ENCODE measurements at places on chromosomes 11 and 22.

DNA sequence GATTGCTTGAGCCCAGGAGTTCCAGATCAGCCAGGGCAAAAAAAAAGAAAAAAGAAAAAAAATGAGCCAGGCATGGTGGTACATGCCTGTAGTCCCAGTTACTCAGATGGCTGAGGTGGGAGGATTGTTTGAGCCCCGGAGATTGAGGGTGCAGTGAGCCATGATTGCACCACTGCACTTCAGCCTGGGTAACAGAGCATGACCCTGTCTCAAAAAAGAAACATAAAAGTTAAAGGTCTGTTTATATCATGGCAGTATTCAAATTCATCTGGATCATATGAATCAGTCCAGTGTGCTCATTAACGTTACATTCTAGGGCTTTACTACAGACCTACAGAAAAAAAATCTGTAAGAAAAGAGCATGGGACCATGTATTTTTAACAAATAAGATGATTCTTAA, 13.9 kb downstream of the HSD17B12 start:
- no peak for DNase-seq

- peak; percentile 92 for DNase-seq
These were observed 23.3 kb upstream of the SERPIND1 start for GRCh38 chr22:20750461-20751184.

DNA sequence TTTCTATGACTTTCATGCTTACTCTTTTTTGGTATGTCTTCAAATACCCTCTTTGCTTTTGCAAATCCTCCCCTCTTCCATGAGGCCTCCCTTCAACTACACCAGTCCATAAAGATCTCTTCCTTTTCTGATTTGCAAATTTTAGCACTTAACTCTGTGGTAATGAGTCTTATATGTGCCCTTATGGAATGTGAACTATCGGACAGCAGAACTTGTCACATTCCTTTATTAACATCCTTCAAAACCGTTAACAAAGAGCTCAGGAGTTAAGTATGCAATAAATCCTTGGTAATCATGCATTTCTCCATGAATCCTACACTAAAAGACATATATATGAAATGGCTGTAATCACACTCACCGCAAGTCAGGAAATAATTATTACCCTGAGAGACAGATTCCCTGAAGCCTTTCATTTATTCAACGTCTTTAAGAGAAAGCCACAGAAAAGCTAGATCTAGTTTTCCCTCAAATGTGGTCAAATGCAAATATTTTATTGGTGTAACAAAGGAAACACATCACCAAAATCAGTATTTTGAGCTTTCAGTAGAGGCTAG, 7.4 kb downstream of the CLNS1A start:
- no peak for DNase-seq

- DNase-seq = peak; percentile 86
These were observed at the start of gene CCND1 for GRCh38 chr11:69640995-69641581. CCND1 (plus strand) TSS chr11:69641156; CDS start chr11:69641314, 158 bp downstream.

DNA sequence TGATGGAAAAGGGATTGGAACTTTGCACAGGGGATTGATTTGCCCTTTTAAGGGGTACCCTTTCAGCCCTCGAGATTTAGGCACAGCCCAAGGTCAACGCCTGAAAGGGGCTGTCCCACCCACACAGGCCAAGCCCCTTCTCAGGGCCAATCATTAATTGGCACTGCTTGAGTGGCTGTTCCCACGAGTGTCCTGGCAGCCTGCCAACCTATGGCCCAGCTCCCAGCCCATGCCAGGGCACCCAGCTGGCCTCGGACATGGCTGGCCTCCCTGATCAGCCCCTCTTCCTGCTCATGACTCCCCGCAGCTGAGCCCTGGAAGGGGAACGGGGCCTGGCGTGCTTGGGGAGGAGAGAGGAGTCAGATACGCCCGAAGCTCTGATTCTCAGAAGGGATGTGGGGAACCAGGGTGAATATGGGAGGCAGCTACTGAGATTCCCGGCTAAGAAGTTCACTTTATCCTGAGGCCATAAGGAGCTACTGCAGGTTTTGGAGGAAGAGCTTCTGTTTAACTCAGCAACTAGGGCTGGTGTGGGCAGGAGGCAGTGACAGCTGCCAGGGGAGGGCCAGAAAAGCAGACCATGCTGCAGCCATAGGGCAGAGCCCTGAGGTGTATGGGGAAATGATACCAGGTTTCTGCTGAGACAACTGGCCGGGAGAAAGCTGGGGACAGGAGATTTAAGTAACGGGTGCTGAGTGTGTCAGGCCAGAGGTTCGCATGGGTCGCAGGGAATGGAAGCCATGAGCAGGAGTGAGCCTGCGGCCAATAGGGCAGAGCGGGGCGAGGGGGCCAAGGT, 30.0 kb downstream of the WNT7B start:
- no peak for DNase-seq

- no peak for DNase-seq
These were observed 3.7 kb downstream of the TRPM5 start for GRCh38 chr11:2440646-2441045.

GRCh38 chr11:64186492-64187165, 658 bp downstream of the STIP1 start:
- no peak for DNase-seq

DNA sequence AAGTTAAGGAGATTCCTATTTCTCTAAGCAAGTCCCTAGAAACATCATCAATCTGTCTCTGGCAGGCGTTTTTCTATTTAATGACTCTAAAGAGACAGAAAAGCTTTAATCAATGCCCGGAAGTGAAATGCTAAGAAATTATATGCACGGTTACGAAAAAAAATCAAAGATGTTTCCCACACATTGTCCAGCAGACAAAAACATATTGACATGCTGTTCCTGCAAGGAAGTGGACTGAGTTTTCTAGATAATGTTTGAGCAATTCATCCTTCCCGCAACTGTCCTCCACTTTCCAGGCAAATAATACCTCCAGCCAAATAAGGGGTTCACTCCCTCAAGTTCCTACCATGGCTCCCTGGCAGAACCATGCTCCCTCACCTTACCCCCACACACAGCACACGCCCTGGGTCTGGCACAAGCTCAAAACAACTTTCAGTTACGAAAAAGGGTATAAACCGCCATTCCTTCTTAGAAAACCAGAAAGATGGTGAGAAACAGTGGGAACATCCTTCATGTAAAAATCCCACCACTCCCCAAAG, 29.6 kb downstream of the GALNT18 start:
- DNase-seq = no peak

GRCh38 chr11:7858006-7858405, 61.3 kb upstream of the OR5P2 start:
- DNase-seq = no peak

DNA sequence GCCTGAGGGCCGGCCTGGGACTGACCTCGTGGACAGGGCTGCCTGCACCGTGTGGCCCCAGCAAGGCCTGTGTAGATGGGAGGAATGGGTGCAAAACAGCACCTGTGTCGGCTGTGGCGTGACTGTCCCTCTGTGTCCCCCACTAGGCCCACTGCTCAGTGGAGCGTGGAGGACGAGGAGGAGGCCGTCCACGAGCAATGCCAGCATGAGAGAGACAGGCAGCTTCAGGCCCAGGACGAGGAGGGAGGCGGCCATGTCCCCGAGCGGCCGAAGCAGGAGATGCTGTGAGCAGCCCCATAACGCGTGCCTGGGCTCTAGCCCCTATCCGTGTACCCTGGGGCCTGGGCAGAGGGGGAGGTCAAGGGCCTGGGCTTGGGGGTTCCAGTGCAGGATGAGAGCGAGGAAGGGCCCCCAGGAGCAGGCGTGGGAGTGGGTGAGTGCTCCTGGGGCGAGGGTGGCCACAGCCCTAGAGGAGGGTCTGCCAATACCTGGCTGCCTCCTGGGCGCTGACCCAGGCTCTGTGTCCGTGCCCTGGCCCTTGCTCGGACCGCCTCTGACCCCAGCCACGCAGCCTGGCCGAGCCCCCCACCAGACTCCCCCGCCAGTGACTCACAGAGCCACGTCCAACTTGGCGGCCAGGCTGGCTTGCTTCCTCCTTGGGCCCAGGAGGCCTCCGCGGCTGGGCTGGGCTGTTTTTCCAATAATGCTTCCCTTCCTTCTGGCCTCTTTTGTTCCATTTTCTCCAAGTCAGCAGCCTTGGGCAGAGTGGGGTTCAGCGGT, 11.6 kb downstream of the PRR33 start:
- no peak for DNase-seq

DNA sequence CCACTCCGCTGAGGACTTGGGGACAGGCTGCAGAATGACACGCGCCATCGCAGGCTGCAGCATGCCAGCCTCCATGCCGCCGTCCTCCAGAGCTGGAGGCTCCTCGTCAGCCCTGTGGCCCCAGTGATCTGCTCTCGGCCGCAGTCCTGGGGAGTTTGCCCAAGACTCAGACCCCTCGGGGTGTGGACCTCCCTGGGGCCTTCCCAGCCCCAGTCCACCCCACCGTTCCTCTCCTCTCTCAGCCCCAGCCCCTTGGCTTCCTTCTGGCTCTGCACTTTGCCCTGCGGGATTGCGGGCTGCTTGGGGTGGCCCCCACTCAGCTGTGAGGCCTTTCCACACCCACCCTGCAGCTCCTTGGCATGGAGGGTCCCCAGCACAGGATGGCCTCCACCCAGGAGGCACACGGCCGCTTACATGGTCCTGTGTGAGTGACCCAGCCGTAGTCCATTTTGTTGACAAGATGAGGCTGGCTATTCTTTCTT, 414.9 kb downstream of the TBC1D22A start:
- no peak for DNase-seq

DNA sequence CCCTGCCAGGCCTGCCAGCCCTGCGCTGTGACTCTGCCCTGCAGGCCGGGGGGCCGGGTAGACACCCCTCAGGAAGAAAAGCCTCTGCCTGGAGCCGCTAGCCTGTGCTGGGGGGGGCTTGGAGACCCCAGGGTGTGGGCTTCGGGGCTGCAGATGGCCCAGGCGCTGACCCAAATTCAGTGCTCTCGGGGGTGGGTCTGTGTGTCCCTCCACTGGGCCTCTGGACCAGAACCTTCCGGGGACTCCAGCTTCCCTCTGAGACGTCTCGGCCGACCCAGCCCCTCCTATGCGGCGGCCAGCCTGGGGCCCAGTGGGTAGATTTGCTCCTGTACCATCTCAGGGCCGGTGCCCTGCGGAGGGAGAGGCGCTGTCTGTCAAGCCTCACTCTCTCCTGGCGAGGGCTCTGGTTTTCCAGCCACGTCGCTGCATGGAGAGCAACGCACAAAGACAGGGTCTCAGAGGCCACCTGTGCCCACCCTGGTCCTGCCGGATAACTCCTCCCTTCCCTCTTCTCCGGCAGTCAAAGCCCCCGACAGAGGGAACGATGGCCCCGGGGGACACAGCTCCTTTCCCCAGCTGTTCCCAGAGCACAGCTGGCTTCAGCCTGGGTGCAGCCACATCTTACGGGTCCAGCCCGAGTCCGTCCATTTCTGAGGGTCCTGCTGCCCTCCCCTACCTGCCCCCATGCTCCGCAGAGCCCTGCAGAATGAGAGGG, 40.1 kb upstream of the TOLLIP start:
- DNase-seq = no peak

DNA sequence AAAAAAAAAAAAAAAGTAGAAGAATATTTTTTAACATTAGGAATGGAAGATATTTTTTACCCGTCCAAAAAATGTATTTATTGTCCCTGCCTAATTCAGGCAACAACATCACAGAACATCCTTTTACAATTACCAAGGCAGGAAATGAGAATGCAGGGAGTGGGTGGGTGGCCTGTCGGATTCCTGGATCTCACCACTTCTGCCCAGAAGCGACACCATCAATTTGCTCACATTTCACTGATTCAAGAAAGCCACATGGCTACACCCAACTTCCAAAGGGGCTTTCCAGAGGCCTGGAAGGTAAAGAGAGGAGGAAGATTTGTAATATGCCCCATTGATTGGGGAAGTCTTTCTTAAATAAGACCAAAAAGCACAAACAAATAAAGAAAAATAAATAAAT, 93.8 kb upstream of the CLPB start:
- DNase-seq = no peak

DNA sequence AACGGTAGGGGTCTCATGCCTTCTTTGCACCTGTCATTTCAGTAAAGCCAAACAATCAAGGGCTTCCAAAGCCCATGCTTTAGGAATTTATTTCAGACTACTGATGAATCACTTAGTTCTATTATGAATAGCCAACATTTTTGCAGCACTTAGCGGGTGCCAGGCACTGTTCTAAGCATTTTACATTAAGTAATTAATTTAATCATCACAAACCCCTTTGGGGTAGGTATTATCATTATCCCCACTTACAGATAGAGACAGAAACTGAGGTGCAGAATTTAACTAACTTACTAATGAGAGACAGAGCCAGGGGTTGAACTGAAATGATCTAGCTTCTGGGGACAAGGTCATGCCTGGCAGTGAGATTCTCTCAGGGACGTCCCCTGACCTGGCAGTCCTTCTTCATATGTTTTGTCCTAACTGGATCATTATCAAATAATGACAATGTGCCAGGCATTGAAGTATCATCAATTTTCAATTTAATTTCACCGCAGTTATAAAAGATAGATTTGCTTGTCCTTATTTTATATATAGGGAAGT, 31.7 kb upstream of the NAV2 start:
- no peak for DNase-seq

DNA sequence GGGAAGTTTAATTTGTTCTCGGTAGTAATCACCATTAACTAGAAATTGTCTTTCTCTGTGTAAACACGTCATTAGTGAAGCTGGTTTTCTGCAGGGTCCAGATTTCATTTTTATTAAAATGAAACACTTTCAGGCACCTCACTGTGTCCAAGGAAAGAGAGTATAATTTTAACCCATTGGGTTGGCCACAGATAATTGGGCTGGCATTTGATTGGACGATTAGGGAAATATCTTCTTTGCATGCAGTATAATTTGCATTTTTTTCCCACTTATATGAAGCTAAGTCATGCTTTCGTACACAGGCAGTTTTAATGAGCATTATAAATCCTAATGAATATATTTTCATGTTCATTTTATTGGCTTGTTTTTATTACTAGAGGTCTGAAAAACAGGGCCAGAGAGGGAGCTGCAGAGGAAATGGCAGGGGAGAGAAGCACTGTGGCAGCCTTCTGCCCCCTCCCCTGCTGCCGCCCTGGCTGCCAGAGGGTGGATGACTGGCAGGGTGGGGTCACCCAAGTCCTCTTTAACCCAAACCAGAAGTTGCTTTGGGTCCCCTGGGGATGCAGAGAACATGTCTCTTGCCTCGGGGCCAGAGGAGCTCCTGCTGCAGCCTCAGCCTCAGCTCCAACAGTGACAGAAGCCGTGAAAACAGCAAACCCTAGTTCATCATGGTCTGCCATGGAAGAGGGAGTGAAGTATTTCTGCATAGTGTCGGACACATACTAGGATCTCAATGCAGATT, 93.9 kb downstream of the PKNOX2 start:
- DNase-seq = no peak

- no peak for DNase-seq
These were observed 108.2 kb downstream of the BCR start for GRCh38 chr22:23288301-23289129.

- DNase-seq = no peak
These were observed 243.6 kb upstream of the LUZP2 start for GRCh38 chr11:24253237-24253760.

DNA sequence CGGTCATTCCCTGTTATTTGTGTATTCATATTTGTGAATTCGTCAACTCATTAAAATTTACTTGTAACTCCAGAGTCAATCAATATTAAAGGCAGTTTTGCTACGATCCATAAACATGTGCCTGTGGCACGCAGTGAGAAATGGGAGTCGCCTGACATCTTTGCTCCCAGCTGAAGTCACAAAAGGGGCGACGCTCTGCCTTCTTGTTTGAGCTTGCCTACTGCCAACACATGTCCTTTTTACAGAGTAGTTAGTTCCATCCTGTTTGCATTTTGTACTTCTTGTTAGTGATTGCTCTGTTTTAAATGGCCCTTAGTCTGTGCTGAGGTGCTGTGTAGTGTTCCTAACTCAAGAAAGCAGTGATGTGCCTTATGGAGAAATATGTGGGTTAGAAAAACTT, 305.3 kb downstream of the ETS1 start:
- DNase-seq = no peak

All from AG08395 (cell line).